Panc1 (cell line): ENCODE measurements at places on chromosomes 7 and 10.

DNA sequence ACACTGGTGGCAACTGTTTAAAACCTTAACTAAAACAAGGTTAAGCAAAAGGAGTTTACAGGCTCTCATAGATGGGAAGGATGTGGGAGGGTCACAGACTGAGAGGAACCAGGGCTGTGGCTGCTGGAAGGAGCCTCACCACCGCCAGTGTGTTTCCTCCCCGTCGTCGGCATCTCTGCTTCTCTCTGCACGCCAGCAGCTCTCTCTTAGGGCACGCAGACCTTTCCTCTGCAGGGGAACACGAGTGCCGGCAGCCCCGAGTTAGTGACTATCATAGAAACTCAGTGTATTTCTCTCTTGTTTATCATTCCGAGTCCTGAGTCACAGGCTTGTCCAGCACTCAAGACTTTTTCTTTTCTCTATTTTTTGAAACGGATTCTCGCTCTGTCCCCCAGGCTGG is 8.1 kb upstream of the SH2D4B start:
- no peak for DNase-seq

DNA sequence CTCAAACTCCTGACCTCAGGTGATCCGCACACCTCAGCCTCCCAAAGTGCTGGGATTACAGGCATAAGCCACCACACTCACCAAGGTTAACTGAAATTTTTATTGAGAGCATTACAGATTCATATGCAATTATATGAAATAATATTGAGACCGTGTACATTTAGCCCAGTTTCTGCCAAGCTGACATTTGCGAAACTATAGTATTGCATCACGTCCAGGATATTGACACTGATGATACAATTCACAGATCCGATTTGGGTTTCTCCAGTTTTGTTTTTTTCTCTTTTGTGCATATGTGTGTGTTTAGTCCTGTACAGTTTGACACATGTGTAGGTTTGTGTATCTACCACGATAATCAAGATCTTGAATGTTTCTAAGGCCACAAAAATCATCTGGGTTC is 627.9 kb upstream of the FOXK1 start:
- no peak for DNase-seq

DNA sequence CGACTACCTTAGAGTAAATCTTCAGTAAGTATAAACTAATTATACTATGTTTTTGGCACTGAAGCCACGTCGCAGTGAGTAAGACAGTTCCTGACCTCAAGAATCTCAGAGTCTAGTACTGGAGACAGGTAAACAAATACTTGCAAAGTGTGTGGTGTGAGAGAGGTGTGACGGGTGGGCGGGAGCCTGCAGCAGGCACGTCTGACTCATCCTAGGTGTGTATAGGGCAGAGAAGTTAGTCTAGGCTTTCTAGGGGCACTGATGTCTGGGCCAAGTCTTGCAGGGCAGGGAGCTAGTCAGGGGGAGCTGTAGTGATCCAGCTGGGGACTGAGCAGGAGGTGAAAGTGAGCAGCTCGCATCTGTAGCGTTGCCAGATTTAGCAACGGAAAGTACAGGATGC is 35.9 kb upstream of the SFTPD start:
- no peak for DNase-seq

DNA sequence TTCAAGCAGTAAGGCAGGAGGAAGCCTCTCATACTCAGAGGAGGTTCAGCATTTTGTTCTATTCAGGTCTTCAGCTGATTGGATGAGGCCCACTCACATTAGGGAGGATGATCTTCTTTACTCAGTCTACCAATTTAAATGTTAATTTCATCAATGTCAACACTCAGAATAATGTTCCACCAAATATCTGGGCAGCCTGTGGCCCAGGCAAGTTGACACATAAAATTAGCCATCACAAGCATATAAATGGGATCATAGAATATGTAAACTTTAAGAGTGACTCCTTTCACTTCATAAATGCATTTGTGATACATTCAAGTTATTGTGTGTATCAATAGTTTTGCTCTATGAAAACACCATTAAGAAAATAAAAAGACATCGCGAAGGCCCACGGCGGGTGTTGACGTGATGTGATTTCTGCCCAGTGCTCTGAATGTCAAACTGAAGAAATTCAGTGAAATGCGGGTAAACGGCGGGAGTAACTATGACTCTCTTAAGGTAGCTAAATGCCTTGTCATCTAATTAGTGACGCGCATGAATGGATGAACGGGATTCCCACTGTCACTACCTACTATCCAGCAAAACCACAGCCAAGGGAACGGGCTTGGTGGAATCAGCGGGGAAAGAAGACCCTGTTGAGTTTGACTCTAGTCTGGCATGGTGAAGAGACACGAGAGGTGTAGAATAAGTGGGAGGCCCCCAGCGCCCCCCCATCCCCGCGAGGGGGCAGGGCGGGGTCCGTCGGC is 536.1 kb upstream of the AUTS2 start:
- no peak for DNase-seq

DNA sequence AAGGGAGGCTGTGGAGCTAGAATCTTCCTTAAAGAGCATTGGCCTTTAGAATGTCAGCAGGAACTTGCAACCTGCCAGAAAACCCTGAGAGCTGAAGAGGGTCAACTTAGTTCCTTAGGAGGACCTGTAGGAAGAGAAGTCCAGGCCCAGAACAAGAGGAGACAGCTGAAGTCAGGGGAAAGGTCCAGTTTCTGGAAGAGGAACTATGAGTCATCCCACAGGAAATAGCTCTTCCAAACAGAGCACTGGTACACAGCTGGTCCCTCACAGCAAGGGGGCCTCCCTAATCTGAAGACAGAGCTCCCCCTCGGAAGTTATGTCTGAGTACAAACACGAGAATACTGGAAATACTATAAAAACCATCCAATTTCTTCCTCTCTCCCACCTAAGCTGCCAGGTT is 98.9 kb downstream of the HERPUD2 start:
- DNase-seq, result no peak
